Right ventricle myocardium superior (tissue), 1 donor: ENCODE measurements at places on chromosomes 13 and 19. TPM values are rescaled to one million over a fixed set of nuclear protein-coding genes. Genes with fewer than 3 reads are reported as not detected.

The NKG7 gene
- total RNA-seq = 2.3 TPM

The KANK3 gene
- 21.8 TPM for total RNA-seq

The AKAP8 gene
- 20.6 TPM for total RNA-seq

The ABHD17A gene
- total RNA-seq = 55.7 TPM

The DAZAP1 gene
- 82.9 TPM for total RNA-seq

The PROZ gene
- total RNA-seq = not detected

The DUXA gene
- not detected for total RNA-seq

The SYCN gene
- total RNA-seq = not detected

The TEX26 gene
- total RNA-seq = not detected

The VSTM2B gene
- total RNA-seq = not detected

The PCSK4 gene
- 1.4 TPM for total RNA-seq

The ZNF443 gene
- total RNA-seq = 1.6 TPM

The TSHZ3 gene
- 3.1 TPM for total RNA-seq

The APLP1 gene
- total RNA-seq = 17.8 TPM

The SPC24 gene
- total RNA-seq = 6.7 TPM

The EDDM13 gene
- not detected for total RNA-seq

The SWSAP1 gene
- 1.2 TPM for total RNA-seq

The PVR gene
- 32.1 TPM for total RNA-seq

The EFNA2 gene
- not detected for total RNA-seq

The RNF6 gene
- total RNA-seq = 18.3 TPM

The GPR18 gene
- total RNA-seq = not detected

The TJP3 gene
- not detected for total RNA-seq

The SIRT2 gene
- 96.2 TPM for total RNA-seq

The TECR gene
- total RNA-seq = 73.8 TPM

The VSTM1 gene
- total RNA-seq = not detected

The ZGLP1 gene
- total RNA-seq = 0.91 TPM

The RNF113B gene
- total RNA-seq = not detected

The CLIP3 gene
- total RNA-seq = 4.1 TPM

The NLRP9 gene
- not detected for total RNA-seq

The KCNN4 gene
- total RNA-seq = 0.19 TPM

The EBI3 gene
- 0.51 TPM for total RNA-seq

The OR7G3 gene
- total RNA-seq = not detected

The PTGIR gene
- total RNA-seq = 2.6 TPM

The CFAP97D2 gene
- not detected for total RNA-seq

The APOC4 gene
- total RNA-seq = not detected

The ZNF667 gene
- 5.0 TPM for total RNA-seq

The FFAR1 gene
- not detected for total RNA-seq

The DEDD2 gene
- 14.8 TPM for total RNA-seq

The ZNF69 gene
- total RNA-seq = 4.7 TPM

The NEK3 gene
- 3.4 TPM for total RNA-seq

The NCR1 gene
- total RNA-seq = not detected
